ENCODE measurements at places on chromosomes 2 and 18.

DNA sequence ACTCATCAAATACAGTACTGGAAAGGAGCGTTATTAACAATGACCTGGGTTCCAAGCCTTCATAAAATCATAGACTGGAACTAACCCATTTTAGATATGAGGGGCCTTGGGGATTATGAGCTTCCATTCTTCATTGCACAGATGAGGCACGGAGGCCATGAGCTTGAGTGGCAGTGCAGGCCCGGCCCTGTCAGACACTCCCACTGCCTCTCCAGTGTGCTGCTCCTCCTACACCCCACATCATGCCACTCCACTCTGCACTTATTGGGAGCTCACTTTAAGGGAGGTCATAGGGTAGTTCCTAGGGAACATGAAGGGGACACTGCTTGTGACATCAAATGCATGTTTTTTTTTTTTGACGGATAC, 77.9 kb downstream of the TSN start:
- no peak for DNase-seq

DNA sequence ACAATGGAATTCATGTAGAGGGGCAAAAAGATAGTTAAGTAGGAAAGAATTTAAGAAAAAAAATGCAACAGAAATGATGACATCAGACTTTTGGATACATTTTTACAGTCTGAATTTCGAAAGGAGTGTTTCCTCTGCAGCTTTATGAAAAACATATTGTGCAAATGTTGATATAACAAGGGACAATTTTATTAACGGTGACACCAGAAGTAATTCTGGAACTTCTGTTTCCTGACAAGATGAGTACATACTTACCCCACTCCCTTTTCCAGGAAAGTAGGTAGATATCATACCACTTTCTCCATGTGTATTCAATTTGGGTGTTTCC, 369.6 kb downstream of the FBXO15 start:
- DNase-seq, result no peak

GRCh38 chr2:214075456-214075855, 335.4 kb upstream of the VWC2L start:
- DNase-seq, result no peak

- DNase-seq, result no peak
Measured at GRCh38 chr2:67880291-67880761, 182.5 kb downstream of the C1D start.

DNA sequence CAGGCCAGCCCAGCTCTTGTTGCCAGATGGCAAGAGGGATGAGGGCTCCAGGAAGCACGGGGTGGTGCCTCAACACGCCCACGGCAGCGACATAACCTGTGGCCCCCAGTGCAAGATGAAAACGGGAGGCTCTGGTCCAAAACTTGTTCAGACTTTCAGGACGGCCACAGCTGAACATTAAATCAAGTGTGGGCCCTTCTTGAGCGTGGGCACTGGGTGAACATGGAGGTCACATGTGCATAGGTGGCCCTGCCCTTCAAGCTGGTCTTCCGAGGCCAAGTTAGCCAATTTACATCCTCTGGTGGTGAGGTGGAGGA, 77.5 kb downstream of the NDUFA10 start:
- DNase-seq, result no peak

- no peak for DNase-seq
Measured at GRCh38 chr2:1824202-1824905, 80.0 kb upstream of the PXDN start.

DNA sequence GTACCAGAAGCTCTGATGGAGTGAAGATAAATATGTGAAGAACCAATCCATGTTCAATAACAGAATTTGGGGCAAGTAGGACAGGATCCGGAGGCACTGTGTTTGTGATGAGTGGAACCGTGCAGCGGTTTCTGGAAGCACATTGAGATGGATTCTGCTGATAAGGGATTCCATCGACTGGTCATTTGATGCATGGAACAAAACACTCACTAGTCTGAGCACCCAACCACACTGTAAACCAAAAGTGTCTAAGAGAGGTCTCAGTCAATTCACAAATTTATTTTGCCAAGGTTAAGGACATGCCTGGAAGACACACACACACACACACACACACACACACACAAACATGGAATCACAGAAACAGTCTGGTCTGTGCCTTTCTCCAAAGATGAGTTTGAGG, 459.5 kb downstream of the FBXO15 start:
- no peak for DNase-seq

DNA sequence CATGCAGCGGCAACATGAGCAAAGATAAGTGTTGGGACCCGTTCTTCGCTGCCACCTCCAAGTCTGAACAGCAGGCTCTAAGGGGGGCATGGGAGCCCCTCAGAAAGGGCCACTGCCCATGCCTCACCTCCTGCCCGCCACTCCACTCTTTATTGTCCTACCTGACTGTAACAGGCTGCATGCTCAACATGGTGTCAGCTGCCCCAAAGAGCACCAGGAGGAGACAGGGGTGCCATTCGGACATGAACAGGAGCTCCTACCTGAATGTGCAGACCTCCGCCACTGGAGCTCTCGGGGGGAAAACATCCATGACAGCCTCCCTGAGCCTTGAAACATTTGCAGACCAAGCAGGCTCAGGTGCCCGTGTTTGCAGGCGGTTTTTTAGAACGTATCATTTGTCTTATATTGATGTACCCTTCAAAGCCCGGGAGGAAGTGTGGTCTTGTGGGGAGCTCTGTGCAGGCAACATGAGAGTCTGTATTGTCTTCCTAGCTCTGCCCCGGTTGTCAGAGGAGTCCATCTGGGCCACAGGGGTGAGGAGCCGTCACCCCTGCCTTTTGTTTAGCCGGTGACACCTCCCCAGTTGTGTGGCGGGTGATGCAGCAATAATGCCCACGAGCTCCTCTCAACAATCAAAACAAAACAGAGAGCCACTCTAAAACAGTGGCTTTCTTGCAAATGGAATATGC, 35.1 kb upstream of the CD8A start:
- DNase-seq, result peak; percentile 18

GRCh38 chr2:231655894-231656293, 52.4 kb upstream of the PTMA start:
- DNase-seq, result no peak

GRCh38 chr2:71003396-71003795, 8.7 kb upstream of the TEX261 start:
- no peak for DNase-seq

GRCh38 chr2:43461453-43462073, 134.3 kb downstream of the THADA start:
- no peak for DNase-seq

GRCh38 chr18:13382366-13382953, 163.9 kb downstream of the LDLRAD4 start:
- peak; percentile 57 for DNase-seq

DNA sequence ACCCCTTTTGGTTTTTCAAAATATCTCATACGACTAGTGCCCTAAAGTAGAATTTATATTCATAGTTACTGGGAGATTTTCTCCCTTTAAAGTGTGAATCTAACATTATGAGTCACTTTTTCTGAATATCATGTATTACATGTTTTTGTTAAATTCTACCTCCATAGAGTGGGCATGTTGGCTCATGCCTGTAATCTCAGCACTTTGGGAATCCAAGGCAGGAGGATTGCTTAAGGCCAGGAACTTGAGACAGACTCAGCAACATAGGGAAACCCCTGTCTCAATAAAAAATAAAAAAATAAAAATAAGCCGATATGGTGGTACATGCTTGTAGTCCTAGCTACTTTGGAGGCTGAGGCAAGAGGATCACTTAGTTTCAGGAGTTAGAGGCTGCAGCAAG, 45.3 kb upstream of the UNC80 start:
- DNase-seq, result no peak

DNA sequence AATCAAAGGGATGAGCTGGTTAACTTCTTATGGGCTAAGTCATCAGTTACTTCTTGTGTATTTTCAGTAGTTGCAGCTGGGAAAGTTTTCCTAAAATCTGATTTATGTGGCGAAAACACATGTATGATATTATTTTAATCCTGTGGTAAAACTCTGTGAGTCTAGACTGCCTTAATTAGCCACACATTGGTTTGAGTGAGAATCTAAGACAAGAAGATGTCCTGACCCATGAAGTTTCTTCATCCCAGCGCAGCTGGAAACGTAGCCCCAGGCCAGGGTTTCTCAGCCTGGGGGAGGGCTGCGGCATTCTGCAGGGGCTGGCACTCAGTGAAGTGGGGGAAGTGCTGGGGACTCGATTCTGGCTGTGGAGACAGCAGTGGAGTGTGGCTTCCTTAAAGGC, 44.7 kb upstream of the INHBB start:
- no peak for DNase-seq

DNA sequence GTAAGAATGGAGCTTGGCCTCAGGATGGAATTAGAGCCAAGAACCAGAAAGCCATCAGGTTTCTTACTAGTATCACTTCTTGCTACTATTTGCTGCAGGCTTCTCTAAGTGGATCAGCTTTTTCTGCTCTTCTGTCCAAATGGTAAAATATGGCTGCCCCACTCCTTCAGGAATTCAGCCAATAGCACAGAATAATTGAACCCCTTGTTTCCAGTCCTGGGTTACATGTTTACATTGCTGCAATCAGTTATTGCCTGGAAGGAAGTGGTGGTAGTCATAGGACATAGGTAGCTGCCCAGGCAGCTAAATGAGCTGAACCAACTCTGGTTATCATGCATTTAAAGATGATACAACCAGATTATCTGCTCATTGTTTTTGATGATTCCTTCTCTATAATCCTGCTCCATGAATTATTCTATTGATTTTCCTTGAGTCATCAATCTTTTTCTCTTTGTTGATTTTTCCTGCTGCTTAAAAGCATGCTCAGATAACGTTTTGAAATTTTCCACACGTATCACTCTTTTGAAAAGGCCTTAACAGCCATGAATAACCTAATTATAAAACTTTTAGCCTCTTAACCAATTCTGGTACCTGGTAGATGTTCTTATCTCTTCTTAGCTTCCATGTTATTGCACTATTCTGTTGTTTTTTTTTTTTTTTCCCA, 12.6 kb downstream of the AGPS start:
- DNase-seq, result no peak

DNA sequence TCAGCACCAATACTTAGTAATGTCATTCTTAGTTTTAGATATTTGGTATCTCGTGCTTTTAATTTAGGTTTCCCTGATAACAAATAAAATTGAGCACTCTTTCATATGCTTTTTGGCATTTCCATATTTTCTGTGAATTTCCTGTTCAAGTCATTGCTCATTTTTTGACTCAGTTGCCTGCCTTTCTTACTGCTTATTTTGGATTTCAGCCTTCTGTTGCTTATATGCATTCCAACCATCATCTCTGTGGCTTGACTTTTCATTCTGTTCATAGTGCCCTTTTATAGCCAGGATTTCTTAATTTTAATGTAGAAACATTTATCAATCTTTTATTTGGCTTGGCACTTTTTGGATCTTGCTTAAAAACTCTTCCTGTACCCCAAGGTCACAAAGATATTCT, 14.5 kb upstream of the KIF3C start:
- DNase-seq, result no peak
